ENCODE measurements at places on chromosomes 5 and 9.

GRCh38 chr5:16759147-16759773 is 142.5 kb upstream of the RETREG1 start:
- DNase-seq, result no peak

- no peak for DNase-seq
These were observed 45.0 kb downstream of the TRIM36 start for GRCh38 chr5:115124741-115125140.

GRCh38 chr5:64769855-64770254 is 1.1 kb downstream of the CWC27 start:
- DNase-seq, result no peak

DNA sequence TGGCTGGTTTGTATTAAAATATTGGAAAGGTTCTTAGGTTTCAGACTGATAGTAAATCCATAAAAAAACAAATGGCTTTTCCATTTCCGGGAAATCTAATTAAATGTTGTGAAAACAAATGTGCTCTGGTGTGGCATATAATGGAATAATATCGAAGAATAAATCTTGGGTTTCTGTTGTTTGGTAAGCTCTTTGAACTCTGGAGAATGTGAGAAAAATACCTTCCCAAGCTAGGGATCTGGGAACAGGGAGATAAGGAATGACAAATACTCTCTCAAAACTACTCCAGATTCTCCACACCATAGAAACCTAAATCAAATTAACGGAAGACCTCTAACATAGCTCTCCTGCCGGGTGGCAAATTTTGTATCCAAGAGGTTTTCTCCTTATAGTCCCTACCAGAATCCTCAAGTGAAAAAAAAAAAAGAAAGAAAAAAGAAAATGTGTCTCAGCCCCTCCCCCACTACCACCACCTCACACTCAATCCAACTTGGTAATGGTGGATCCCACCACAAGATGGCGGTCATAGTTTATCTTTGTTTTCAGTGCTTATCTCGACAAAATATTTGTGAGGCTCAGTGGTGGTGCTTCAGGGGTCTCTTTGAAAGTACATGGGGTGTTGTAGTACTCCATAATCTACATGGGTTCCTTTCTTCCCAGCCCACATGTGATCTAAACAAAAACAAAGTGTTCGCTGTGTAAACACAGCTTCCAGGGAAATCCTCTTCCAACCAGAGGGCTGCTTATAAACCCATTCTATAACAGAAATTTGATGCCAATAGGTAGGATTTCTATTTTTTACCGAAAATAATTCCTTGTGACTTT is 54.5 kb upstream of the FST start:
- DNase-seq, result peak; percentile 47

- DNase-seq, result no peak
These were observed 34.1 kb upstream of the PCA3 start for GRCh38 chr9:76729980-76730737.

DNA sequence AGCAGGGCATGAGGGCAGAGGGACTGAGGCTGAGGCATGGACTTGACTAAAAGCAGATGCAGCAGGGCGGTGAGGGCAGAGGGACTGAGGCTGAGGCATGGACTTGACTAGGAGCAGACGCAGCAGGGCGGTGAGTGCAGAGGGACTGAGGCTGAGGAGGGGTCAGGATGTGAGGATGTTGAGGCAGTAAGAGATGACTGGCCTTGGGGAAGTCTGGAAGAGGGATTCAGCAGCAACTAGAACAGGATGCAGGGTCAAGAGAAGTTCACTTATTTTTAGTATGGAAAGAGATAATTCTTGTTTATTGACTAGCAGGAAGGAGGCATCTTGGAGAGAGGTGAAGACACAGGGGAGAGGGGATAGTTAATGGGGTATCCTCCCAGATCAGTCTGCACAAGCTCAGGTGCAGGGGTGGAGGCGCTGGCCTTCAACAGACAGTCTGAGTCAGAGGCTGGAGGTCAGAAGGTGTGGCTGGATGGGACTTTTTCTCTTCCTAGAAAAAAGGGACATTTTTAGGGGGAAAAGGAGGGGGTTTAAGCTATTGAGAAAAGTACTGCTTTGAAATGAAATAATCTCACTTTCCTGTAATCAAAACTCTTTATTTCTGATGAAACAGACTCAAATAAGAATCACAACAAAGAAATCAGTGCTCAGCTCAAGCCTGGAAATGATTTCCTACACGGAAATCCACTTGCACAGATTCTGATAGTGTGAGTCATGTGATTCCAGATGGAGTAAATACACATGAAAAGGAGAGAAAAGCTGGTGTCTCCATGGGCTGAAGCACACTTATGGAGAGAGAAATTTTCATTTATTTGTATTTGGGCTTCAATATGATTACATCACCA is 130.9 kb downstream of the PALM2AKAP2 start:
- DNase-seq, result peak; percentile 74

DNA sequence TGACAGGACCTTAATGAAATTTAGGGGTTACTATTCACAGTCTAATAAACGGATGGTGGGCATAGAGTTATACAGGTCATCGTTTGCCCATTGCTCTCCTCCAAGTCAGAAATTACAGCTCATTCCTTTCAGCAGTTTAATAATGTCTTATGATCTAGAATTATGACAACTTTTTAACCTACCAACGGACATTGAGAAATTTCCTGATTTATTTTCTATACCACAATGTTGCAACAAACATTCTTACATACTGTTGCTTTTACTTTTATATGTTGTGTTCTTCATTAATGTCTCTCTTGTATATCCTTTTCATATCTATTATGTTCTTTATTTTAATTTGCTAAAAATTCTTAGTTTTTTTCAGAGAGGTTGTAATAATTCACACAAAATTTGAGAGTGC is 152.8 kb upstream of the PRLR start:
- no peak for DNase-seq

- DNase-seq, result no peak
These were observed 45.7 kb upstream of the FAM170A start for GRCh38 chr5:119583684-119584083.

GRCh38 chr5:130021876-130022275 is 117.6 kb downstream of the CHSY3 start:
- no peak for DNase-seq

GRCh38 chr9:108119530-108120113 is 630.1 kb upstream of the KLF4 start:
- no peak for DNase-seq

- DNase-seq, result no peak
These were observed 5.6 kb upstream of the GPX3 start for GRCh38 chr5:151014680-151015343.

DNA sequence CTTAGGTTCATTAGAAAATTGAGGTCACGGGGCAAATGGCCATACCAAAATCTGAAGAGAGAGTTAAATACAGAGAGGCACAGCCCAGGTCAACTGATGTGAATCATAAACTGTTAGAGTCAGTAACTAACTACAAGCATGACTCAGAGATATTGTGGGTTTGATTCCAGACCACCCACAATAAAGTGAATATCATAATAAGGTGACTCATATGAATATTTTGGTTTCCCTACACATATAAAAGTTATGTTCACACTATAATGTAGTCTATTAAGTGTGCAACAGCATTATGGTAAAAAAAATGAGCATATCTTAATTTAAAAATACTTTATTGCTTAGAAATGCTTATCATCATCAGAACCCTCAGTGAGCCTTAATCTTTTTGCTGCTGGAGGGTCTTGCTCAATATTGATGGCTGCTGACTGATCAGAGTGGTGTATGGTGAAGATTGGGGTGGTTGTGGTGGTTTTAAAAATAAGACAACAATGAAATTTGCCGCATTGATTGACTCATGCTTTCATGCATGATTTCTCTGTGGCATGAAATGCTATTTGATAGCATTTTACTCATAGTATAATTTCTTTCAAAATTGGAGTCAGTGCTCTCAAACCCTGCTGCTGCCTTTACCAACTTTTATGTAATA is 53.1 kb upstream of the EDIL3 start:
- peak; percentile 89 for DNase-seq

DNA sequence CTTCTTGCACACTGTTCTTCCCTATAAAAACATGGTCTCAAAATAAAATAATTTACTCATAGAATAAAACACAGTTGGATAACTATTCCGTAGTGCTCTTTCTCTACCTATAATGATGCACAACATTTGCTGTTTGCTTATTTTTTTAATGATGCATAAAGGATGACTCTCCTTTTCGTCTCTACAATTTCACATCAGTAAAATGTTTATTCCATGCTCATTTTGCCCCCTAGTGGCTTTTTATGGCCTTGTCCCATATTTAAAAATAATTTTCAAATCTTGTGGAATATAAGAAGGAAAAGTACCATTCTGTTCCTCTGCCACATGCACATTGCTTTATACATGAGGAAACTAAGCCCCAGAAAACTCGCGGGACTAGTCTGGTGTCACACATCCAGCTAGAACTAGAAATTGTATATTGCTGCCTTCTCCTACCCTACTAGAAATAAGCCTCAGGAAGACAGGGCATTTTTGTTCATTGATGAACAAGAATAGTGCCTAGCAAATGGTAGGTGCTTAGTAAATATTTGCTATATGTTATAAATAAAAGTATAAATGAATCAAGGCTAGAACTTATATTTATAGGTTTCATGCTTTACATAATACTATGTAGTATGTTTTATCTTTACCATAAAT is 12.7 kb downstream of the KCTD16 start:
- peak; percentile 44 for DNase-seq

DNA sequence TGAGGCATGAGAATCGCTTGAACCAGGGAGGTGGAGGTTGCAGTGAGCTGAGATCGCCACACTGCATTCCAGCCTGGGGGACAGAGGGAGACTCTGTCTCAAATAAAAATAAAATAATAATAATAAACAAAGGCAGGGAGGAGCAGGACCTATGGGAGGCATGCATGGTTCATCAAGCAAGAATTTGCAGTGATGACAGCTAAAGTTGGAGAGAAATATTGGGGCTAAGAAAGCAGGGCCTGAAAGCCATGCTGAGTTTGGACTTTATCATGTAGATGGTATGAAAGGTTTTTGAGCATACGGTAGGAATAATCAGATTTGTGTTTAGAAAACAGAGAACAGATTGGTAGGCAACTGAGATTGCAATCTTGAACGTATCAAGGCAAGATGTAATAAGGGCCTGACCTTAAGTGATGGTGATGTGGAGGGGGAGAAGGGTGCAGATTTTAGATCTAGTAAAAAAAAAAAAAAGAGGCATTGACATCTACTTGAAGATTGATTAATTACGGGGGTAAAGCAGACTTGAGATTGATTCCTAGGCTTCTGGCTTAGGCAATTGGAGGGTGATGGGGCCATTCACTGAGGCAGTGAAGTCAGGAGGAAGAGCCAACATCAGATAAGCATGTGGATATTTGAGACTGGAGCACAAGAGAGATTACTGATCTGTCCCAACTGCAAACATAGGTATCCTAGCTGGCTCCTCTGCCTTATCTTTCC is 50.7 kb downstream of the CFAP95 start:
- no peak for DNase-seq

GRCh38 chr9:131635285-131635684 is 90.0 kb downstream of the PRRT1B start:
- peak; percentile 86 for DNase-seq

Data from A172 (cell line).